Effector memory CD8-positive, alpha-beta T cell (primary cell): ENCODE measurements at places on chromosomes 2 and 18.

DNA sequence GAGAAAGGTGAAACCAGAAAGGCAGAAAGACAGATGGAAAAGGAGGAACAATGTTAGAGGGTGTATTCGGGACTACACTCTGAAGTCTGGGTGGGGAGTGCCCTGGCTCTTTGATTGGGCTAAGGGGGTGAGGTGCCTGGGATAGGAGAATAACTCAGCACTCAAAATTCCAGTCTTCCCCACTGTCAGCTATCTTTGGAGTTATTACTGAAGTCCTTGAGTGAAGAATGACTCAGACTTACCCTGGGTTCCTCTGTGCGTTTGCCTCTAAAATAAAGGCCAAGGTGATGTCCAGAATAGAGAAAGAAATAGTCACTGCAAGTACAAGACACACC, 151.8 kb upstream of the SERPINE2 start:
- DNase-seq: no peak

DNA sequence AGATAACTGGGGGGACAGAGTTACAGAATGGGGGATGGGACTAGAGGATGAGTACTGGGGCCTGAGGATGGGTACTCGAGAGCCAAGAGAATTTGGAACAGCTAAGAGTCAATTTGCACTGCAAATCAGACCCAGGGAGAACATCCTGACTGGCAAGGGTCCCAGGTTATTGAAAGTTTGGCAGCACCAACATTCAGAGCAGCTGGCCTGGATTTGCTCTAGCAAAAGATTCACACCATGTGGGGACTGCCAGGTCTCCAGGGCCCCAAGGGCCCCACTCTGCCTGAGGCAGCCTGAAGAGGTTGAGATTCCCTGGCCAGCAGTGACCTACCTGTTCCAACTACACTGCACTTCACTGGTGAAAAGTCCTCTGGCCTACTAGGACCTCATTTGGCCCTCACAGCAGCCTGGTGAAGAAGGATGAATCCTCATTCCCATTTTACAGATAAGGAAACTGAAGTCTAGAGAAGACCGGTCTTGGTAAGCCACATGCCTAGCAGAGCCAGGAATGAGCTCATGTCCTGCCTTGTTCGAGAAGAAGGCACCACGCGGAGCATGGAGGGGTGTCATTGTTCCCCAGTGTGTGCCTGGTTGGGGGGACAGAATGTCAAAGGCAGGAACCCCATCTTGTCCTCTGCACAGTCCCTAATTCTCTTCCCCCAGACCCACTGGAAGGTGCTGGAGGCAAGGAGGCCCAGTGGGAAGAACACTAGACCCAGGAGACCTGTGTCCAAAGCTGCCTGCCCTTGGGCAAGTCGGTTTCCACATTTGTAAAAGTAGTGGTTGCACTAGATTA, 258.6 kb downstream of the TNS1 start:
- no peak for DNase-seq

DNA sequence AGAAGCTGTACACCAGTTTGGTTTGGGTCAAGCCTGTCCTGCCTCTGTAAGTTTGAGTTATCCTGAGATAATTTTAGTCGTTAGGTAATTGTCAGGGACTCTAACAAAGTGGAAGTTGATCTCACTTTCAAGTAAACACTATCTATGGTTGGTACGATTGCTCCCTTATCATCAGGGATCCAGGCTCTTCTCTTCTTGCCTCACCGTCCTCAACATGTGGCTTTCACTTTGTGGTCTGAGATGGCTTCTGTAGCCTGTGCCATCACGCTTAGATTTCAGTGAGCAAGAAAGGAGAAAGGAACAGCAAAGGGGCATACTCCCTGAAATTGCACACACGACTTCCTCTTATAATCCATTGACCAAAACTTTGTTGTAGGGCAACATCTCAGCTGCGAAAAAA, 115.6 kb downstream of the CTAGE1 start:
- no peak for DNase-seq

- no peak for DNase-seq
These were observed 965.2 kb downstream of the BCL11A start for GRCh38 chr2:59588286-59588685.

- no peak for DNase-seq
These were observed 46.3 kb downstream of the STK39 start for GRCh38 chr2:168200930-168201583.

- DNase-seq: no peak
These were observed 60.4 kb downstream of the GALNT1 start for GRCh38 chr18:35641916-35642315.

- DNase-seq: no peak
These were observed 19.0 kb downstream of the TWSG1 start for GRCh38 chr18:9353596-9353995.

GRCh38 chr2:96470636-96471035, 34.5 kb downstream of the NEURL3 start:
- peak; percentile 39 for DNase-seq

- no peak for DNase-seq
These were observed 1.6 kb upstream of the RBM45 start for GRCh38 chr2:178110681-178111080.

DNA sequence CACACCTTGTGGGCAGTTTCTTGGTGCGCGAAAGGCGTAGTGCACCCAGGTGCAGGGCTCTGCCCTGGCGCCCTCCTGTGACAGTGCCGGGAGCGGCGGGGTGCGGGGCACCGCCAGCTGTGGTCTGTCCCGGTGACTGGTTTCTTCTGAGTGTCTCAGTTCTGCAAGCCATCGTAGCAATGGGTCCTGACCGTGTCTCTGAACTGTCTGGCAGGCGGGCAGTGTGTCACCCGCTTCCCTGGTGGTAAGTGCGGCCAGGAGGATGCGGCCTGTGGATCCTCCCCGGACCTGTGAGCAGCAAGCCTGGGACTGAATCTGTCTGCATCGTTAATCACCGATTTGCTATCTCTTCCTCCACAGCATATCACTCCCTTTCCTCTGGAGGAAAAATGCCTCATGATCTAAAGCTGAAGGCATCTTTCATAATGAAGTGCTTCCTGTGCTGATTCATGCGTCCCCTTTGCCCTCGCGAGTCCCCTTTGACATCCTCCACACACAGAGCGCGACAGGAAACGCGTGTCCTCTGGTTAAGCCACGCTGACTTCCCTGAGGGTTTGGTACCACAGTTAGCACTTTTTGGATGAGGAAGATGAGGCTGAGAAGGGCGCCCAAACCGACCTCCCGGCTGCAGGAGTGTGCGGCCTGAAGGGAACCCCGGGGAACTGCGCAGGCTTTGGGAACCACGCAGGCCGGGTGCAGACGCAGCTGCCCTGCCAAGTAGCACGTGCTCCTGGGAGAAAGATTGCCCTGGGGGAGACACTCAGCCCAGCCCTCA, 416.0 kb upstream of the HS6ST1 start:
- no peak for DNase-seq

GRCh38 chr2:241551998-241552737, 6.4 kb upstream of the BOK start:
- DNase-seq: no peak

DNA sequence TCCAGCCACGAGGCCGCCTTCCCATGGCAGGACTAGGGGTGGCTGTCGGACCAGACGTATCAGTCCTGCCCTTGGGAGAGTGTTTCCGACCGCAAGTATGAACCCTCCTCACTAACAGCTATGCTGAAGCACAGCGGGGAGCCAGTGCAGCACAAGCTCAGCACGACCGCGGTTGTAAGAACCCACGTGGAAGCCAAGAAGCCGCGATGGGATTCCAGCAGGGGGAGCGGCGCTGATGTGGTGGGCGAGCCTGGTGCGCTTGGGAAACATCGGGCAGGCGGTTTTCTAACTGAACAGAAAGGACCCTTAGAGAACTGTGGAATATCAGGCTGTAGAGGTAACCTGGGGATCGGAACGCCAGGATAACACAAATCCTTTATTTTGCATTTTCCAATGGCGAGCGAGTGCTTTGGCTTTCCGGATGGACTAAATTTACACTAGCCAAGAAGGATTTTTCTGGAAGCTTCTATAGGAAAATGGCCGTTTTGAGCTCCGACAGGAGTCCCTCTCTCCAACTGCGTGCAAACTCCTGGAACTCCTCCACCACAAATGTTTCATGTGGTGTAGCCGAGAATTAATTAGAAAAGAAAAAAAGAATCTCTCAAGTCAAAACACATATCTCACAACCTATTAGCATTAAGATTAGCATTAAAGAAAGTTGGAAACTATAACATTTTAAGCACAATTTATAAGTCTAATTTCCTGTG, 132.0 kb upstream of the MYCN start:
- DNase-seq: no peak

DNA sequence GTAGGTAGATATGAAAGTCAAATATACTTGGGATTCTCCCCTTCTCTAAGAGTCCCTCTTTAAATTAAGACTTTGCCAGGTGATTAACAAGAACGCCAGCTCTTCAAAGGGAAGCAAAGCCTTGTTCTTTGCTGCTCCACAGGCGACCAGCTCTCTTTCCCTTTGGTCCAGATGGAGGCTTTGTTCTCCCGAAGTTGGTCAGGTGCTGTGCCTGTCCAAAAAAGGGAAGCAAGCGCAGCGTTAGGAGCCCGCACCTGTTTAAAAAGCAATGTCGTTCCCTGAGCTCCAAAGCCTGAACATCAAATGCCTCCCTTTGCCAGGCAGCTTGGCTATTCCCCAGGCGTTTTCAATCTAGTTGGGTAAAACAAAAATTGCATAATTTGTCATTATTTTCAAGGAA, 1913.1 kb upstream of the PIK3C3 start:
- DNase-seq: no peak

- no peak for DNase-seq
These were observed 170.3 kb upstream of the CXCR4 start for GRCh38 chr2:136288249-136288648.

- DNase-seq: no peak
These were observed 116.2 kb downstream of the TANC1 start for GRCh38 chr2:159084384-159085370.

DNA sequence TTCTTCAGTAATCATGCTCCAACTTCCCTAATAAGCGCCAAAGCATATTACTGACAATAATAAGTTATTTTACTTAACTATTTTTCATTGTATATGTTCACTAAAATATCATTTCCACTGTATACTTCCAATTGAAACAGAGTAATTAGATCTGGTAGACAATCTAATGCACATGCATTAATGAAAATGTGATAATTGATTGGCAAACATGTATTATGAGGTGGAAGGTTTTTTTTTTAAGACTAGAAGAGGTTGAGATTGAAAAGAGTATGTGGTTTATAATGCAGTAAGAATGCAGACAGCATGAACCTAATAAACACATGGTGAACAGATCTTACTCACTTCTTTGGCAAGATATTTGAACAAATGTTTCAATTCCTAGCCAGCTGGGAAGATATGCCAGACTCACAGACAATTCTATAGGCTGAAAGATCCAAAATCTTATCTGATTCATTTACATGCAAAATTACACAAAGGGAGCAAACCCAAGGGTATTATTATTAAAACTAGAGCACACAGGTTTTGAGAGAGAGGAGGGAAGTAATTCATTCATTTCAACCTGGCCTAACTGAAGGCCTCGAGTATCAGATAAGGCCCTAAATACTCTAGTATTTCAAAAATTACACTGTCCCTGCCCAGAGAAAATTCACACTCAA, 2.8 kb downstream of the NCKAP1 start:
- no peak for DNase-seq

DNA sequence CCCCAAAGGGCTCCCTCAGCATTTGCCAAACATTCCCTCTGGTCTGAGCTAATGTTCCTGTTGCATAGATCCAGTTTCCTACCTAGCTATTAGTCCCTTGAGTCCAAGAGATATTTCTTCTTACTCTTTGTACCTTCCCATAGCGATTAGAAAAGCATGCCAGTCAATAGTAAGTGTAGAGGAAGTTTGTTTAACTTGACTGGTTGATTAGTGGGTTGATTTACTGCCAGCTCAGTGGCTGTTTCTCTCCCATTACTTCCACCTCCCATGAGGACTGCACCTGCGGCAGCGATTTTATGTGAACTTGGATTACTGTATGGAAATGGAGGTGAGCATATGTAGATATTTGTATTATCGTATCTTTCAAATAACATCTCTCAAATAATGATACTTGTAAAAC, 1748.4 kb upstream of the CELF4 start:
- no peak for DNase-seq

GRCh38 chr2:113282747-113283533, 4.2 kb upstream of the PAX8 start:
- DNase-seq: no peak

- no peak for DNase-seq
These were observed 14.1 kb downstream of the ORC4 start for GRCh38 chr2:148006249-148007007.

DNA sequence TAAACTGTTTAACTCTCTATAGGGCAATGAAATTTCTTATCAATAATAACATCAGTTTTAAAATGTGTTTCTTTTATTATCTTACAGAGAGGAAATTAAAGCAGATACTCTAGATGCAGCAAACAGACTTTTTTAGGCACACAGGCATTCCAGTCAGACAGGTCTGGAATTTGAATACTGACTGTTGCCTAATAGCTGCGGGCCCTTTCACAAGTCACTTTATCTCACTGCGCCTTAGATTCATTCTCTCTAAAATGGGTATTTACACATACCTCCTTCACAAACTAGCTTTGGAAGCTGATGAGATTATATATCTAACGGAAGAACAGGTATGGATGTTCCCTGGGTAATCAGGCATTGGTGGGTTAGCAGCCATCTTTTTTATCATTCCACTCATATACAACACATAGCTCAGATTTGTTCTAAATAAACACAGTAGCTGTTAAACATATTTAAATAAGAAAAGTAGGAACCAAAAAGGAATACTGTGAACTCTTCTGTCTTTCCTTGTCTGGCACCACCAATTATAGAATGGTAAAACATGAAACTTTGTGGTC, 104.2 kb downstream of the LRP2 start:
- no peak for DNase-seq

GRCh38 chr2:12918835-12919445, 202.2 kb downstream of the TRIB2 start:
- no peak for DNase-seq

DNA sequence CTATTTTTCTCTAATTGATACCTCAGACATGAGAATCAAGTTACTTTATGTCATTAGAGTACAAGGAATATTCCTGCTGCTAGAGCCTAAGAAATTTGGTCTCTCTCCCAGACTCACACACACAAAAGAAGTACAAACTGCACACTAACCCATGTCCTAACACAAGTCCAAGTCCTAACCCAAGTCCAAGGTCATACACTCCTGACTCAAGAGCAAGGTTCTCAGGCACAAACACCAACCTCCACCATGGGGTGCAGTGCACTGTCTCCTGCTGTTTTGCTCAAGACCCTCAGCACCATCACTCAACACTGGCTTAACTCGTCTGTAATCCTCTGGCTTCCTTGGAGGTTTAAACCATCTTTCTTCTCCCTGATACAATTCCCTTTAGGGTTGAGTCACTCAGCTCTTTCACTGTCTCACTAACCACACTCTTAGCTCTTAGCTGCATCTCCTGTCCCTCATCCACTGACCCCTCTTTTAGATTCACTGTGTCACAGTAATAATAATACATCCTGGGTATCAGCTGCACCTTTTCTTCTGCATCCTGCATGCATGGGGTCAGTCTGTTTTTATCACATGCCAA, 129.8 kb downstream of the BCL2L11 start:
- no peak for DNase-seq

GRCh38 chr18:35998967-35999366, 26.5 kb downstream of the RMP24 start:
- no peak for DNase-seq

- DNase-seq: no peak
These were observed 195.0 kb downstream of the LOXHD1 start for GRCh38 chr18:46461993-46462392.

- no peak for DNase-seq
These were observed 2.5 kb upstream of the ANKRD39 start for GRCh38 chr2:96860065-96861029.
